ENCODE measurements at places on chromosomes 11 and 22.

- H3K4me3 ChIP-seq, result no peak overlapping the region
- no peaks in the 10 kb centered on the region for H3K4me1 ChIP-seq
- no peaks in the 10 kb centered on the region for H3K27me3 ChIP-seq
These were observed 90.8 kb upstream of the SHANK2 start for GRCh38 chr11:71342951-71343827.

DNA sequence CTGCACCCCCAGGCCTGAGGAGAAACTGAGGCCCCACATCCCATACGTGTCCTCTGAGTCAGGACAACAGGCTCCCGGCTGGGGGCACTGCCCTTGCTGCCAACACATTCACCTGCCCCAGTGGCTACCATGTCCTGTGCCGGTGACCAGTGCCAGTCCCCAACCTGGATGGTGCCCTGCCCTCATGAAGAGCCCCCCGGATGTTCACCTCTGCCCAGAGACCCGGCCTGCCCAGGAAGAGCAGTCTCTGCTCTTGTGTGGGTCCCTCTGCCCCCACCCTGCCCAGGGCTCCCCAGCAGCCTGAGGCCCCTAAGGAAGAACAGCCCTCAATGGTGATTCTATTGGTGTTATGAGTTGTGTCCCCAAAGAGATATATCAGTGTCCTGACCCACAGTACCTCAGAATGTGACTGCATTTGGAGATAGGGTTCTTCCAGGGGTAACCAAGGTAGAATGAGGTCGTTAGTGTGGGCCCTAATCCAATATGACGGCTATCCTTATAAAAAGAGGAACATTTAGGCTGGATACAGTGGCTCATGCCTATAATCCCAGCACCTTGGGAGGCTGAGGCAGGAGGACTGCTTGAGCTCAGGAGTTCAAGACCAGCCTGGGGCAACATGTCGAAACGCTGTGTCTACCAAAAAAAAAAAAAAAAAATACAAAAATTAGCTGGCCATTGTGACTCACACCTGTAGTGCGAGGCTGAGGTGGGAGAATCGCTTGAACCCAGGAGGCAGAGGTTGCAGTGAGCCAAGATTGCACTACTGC, 13.2 kb upstream of the DGCR8 start:
- H3K27ac ChIP-seq, result no peak overlapping the region
- peaks cover 3% of the 10 kb centered on the region for H3K27me3 ChIP-seq
- DNase-seq, result no peak
- no peaks in the 10 kb centered on the region for H3K4me1 ChIP-seq

- no peak overlapping the region for H3K4me3 ChIP-seq
- no peaks in the 10 kb centered on the region for H3K36me3 ChIP-seq
- peaks cover 13% of the 10 kb centered on the region for H3K4me1 ChIP-seq
- no peaks in the 10 kb centered on the region for H3K27me3 ChIP-seq
- no peak overlapping the region for H3K27ac ChIP-seq
- DNase-seq, result no peak
These were observed 16.0 kb upstream of the BMAL1 start for GRCh38 chr11:13261591-13262061.

GRCh38 chr22:37309211-37310074, 27.1 kb downstream of the CYTH4 start:
- no peaks in the 10 kb centered on the region for H3K36me3 ChIP-seq
- H3K27me3 ChIP-seq, result no peaks in the 10 kb centered on the region
- no peak overlapping the region for H3K4me3 ChIP-seq
- peaks cover 21% of the 10 kb centered on the region for H3K4me1 ChIP-seq

DNA sequence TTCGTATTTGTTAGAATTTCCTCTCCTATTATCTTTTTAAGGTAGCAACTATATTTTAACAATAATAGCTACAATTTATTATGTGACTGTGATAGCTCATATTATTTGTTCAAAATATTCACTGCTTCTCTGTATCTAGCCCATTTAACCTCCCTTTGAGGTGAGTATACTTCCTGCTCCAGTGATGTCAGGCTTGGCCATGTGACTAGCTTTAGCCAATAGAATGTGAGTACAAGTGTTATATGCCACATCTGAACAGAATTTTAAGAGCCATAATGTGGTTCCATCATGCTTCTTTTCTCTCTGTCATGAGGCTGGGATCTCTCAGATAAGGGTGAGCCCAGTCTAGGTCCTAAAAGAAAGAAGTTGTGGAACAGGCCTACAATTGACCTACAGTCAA, 217.6 kb downstream of the TTC28 start:
- H3K27me3 ChIP-seq, result no peaks in the 10 kb centered on the region
- DNase-seq, result no peak
- no peak overlapping the region for H3K4me3 ChIP-seq
- H3K27ac ChIP-seq, result no peak overlapping the region

GRCh38 chr11:19756675-19757475, 44.2 kb downstream of the NAV2 start:
- no peaks in the 10 kb centered on the region for H3K27me3 ChIP-seq
- no peak for DNase-seq
- peaks cover 9% of the 10 kb centered on the region for H3K4me1 ChIP-seq

DNA sequence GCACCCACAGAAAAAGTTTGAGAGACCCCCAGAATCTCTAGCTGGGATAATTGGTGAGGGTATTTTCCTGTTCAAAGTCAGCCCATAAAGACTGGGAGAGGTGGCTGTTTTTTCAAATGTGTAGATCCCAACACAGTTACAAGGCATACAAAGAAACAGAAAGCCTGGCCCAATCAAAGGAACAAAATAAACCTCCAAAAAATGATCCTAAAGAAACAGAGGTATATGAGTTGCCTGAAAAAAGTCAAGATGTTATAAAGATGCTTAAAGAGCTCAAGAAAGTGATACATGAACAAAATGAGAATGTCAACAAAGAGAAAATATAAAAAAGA, 40.2 kb upstream of the MMP12 start:
- no peaks in the 10 kb centered on the region for H3K27me3 ChIP-seq
- DNase-seq, result no peak
- no peak overlapping the region for H3K27ac ChIP-seq
- H3K4me1 ChIP-seq, result peaks cover 7% of the 10 kb centered on the region
- H3K4me3 ChIP-seq, result no peak overlapping the region
- H3K36me3 ChIP-seq, result no peaks in the 10 kb centered on the region
